ENCODE measurements at places on chromosomes 6 and 20.

GRCh38 chr6:109332748-109333147 lies 49.5 kb downstream of the CD164 start:
- DNase-seq: no peak

GRCh38 chr6:4973982-4974745 lies 29.7 kb downstream of the RPP40 start:
- peak; percentile 36 for DNase-seq

GRCh38 chr6:56915832-56916231 lies 39.1 kb upstream of the BEND6 start:
- no peak for DNase-seq

- DNase-seq: no peak
Observed at GRCh38 chr20:21166801-21167200, 40.9 kb downstream of the KIZ start.

- no peak for DNase-seq
Observed at GRCh38 chr20:7113577-7114466, 346.3 kb downstream of the BMP2 start.

GRCh38 chr6:124721331-124721730 lies 240.9 kb upstream of the RNF217 start:
- no peak for DNase-seq

- DNase-seq: no peak
Observed at GRCh38 chr20:3937618-3938017, 48.4 kb downstream of the PANK2 start.

- no peak for DNase-seq
Observed at GRCh38 chr6:167420858-167421766, 96.2 kb downstream of the TTLL2 start.

- no peak for DNase-seq
Observed at GRCh38 chr6:139151425-139152087, 16.7 kb downstream of the HECA start.

DNA sequence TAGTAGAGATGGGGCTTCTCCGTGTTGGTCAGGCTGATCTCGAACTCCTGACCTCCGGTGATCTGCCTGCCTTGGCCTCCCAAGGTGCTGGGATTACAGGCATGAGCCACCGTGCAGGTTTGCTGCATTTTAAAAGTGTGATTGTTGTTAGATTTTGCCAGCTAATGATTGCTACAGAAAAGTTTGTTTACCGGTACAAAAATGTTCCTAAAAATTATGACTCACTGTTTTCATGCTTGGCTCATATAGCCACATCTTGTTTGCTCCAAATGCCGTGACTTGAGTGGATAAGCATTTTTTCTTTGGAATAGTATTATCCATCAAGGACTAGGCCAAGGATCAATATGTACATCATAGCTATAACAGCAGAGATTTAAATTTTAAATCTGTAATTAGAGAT lies 24.3 kb downstream of the LRRN4 start:
- DNase-seq: no peak

DNA sequence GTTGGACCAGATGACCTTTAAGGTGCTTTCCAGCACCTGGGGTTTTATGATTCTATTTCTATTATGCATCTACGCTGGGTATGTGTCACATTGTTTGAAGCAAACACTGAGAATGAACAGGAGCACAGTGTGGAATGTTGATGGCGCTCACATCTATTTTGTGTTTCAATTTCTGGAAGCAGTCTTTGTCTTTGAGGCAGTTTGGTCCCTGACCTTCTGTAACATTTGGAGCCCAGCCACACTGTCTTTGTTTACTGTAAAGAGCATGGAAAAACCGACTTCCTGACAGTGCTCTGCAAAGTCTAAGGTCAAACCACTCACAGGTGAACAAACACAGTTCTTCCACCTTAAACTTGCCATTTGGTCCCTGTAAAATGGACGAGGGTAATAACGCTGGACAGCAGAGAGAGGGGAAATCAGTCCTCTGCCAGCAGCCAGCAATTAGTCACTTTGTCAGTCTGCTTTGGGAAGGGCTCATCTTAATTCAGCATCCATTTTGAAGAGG lies 155.5 kb downstream of the PRL start:
- DNase-seq: no peak

DNA sequence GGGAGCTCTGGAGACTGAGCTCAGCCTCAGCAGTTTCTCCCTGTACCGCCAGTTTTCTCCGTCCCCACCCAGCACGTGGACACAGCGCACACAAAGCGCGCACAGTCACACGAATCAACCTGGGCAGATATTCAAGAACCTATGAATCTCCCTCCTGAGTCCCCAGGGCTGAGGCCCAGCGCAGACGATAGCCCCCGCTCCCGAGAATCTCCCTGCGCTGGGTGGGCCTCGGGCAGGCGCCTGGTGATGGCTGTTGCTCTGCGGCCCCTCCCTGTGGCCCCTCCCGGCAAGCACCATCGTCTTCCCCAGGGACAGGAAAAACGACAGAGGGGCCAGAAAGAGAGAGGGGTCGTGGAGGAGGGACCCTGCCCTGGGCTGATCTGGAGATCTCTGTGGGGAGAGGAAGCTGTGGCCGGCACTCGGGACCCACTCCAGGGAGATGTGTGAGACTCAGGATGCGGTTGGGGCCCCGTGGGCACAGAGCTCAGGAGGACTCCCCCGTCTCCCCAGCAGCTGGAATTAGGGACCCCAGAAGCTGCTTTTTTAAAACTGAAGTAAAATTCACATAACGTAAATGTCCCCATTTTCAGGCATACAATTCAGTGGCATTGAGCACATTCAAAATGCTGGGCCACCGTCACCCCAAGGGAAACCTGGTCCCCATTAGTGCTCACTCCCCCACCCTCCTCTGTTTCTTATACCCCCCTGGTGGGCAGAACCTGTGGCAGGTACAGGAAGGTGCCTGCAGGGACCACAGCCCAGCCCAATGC lies 330.8 kb downstream of the TAF4 start:
- DNase-seq: no peak

DNA sequence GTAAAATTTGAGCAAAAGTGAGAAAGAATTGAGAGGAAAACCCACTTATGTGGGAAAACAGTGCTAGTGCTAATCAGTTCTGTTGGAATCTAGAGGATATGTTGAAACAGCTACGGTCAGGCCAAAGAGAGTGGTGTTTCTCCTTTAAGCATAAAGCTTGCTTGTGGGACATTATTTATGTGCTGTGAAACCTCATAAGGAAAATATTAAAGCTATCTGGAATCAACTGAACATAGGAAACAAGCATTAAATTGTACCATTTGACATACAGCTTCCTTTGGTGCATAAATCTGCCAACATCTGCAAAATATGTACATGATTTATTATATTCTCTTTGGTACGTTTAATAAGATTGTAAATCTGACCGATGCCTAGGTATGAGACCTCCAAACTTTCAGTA lies 182.5 kb upstream of the PDE10A start:
- no peak for DNase-seq

DNA sequence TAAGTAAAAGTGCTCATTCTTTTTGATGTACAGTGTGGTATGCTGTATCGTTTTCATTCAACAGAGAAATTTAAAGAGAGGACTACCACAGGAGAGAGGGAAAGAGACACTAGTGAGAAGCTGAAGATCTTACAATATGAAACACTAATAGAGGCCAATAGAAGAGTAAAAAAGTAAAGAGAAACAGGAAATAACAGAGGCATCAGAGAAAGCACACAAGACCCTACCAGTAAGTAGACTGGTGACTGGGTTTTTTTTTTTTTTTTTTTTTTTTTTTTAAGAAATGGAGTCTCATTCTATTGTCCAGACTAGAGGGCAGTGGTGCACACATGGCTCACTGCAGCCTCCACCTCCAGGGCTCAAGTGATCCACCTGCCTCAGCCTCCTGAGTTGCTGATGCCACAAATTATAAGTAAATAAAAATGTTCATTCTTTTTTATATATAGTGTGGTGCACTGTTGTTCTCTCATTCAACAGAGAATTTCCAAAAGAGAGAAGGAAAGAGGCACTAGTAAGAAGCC lies 18.8 kb downstream of the ELOVL4 start:
- no peak for DNase-seq

- no peak for DNase-seq
Observed at GRCh38 chr6:152318278-152318677, 318.9 kb downstream of the SYNE1 start.

- DNase-seq: no peak
Observed at GRCh38 chr6:23174781-23175361, 605.5 kb downstream of the HDGFL1 start.

- DNase-seq: no peak
Observed at GRCh38 chr6:93886416-93886815, 467.1 kb upstream of the EPHA7 start.

DNA sequence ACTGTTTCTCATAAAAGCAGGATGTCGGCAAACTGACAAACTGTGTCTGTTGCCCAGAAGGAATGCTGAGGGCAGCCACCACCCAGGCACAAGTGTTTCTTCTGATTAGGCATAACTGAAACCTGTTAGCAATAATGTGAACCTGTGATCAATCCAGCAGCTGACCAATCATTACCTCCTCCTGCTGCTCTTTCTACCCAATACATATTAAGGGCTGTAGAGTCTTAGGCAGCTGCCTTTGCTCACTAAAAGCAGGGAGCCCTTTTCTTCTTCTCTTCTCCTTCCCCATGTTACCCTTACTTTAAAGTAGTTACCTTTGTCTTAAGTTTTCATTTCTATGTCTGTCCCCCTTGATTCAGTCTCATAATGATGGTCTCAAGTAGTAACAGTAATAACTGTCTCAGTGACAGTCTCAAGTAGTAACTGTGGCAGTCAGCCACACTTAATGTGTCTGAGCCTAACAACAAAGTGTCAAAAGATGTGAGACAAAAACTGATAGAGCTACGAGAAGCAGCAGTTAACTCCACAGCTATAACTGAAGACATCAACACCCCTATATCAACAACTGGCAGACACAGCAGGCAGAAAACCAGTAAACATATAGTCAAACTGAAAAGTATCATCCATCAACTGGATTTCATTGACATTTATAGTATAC lies 37.0 kb downstream of the RANBP9 start:
- DNase-seq: no peak

DNA sequence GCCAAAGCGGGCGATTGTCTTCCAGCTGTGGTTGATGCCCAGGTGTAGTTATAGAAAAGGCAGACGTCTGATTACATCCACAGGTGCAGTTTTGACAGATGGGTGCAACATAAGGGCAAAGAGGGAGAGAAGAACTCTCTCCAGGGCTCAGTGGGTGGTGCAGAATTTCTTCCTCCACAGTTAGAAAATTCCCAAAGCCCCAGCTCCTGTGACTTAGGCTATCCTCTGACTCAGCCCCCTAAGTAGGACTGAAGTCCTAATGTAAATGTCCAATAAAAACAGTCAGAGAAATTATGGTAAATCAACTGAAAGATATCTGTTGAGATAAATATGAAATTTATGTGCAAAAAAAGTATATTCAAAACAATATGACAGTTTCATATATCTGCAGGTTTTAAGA lies 31.4 kb downstream of the LYRM4 start:
- DNase-seq: no peak

DNA sequence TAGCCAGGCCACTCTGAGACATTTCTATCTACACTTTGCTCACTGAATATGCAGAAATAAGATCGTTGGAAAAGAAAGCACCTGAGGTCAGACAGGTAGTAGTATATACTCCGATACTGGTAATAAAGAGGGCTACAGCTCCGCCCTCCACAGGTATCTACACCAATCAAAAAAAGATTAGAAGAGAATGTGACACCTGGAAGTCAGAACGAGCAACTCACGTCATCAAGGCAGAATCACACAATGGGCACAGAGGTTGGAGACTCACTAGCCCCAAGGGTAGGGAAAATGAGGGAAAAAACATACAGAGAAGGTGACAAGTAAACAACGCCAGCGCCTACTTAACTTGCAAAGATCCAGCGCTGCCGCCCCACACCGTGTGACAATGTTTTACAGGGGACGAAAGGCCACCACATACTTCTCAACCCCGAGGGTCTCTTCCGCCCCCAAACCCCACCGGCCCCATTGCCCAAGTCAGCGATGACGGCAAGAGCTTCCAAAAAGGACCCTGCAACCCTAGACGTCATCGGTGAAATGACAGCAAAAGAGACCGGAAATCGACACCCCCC lies 653 bp downstream of the LMBRD1 start:
- DNase-seq: peak; percentile 36

DNA sequence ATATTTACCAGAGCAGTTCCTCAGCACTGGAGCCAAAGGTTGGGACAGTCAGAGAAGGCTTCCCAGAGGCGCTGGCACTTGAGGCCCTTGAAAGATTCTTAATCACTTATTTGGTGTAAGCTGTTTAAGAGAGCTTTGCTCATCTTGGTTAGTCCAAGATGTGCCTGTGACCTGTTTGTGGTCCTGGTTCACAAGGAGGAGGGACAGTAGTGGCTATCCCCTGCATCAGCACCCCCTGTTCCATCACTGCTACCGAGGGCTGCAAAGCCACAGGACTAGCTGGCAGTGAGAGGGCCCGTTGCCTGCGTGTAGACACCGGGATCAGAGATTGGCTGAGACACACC lies 35.7 kb downstream of the VEGFA start:
- no peak for DNase-seq

- no peak for DNase-seq
Observed at GRCh38 chr6:140828856-140829255, 1303.9 kb upstream of the GJE1 start.

GRCh38 chr20:7883309-7883708 lies 56.9 kb downstream of the HAO1 start:
- no peak for DNase-seq

GRCh38 chr6:137471986-137472385 lies 22.2 kb downstream of the OLIG3 start:
- DNase-seq: no peak

DNA sequence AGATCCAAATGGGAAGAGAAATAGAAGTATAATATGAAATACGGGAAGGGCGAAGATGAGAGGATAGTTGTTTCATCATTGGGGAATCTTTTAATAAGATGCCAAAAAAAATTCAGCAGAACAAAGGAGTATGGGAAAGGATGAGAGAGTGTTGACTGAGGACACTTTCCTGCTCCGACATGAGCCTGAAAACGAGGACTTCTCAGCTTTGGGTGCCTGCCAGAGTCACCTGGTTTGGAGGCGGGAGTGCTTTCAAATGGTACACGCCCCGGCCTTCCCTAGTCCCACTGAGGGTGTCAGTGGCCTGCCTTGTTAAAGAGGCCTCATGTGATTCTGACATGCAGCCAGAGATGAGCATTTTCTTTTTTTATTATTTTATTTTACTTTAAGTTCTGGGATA lies 250.9 kb downstream of the ANKRD60 start:
- DNase-seq: no peak

GRCh38 chr6:148146717-148147462 lies 195.7 kb upstream of the SASH1 start:
- DNase-seq: no peak
